WTC11 (cell line): ENCODE measurements at places on chromosomes 12 and 14. TPM values are rescaled to one million over a fixed set of nuclear protein-coding genes. Genes with fewer than 3 reads are reported as not detected.

ERBB3 gene
- 49.2 to 64.3 TPM (median 52.4 TPM) in 3 replicates for total RNA-seq

GRCh38 chr12:27161458-27162228, 79.3 kb upstream of the C12orf71 start:
- DNase-seq = no peak

RFLNA gene
- 6.3 to 11.3 TPM (median 10.2 TPM) in 3 replicates for total RNA-seq

RNU4-1 gene
- total RNA-seq = 2,196 to 2,477 TPM (median 2,436 TPM) in 3 replicates

DNA sequence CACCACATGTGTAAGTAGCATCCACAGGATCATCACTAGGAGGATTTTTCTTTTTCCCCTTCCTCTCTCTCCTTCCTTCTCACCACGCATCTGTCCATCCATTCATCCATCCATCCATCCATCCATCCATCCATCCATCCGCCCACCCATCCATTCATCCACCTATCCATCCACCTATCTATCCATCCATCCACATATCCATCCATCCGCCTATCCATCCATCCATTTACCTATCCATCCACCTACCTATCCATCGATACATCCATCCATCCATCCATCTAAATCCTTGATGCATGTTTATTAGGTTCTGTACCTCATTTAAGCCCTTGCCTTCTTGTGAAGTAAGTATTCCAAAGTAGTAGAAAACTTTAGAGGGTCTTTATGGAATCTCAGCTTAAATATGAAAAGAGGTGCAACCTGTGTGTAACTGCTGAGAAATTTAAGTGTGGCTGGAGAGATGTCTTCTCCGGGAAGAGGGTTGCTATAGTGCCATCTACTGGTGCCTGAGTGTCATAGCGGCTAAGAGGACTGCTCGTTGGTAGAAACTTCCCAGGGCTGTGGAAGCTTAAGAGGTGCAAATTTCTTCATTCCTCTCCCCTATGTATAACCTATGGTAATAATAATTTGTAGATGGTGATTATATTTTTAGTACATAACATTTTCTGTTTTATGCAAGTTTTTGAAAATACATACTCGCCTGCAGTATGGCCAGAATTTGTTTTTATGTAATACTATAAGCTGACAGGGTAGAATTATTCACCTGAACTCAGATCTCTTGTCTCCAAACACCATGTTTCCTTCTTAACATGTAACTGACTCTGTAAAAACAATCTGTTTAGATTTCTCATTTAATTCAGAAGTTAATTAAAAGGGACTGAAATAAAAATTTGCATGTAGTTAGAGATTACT, 46.0 kb downstream of the MYO1H start:
- peak; percentile 45 for DNase-seq

DNA sequence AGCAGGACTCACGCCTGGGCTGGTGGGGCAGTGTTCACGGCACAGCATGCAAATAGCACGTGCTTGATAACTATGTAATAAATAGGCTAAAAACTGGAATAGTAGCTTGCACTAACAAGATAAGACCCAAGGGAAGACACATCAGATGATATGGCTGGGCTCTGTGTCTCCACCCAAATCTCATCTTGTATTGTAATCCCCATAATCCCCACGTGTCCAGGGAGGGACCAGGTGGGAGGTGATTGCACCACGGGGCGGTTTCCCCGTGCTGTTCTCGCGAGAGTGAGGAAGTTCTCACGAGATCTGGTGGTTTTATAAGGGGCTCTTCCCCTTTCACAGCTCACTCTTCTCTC, 46.9 kb downstream of the RIMBP2 start:
- no peak for DNase-seq

- DNase-seq = no peak
Observed at GRCh38 chr14:96624661-96625425, 122.7 kb downstream of the PAPOLA start.

DNA sequence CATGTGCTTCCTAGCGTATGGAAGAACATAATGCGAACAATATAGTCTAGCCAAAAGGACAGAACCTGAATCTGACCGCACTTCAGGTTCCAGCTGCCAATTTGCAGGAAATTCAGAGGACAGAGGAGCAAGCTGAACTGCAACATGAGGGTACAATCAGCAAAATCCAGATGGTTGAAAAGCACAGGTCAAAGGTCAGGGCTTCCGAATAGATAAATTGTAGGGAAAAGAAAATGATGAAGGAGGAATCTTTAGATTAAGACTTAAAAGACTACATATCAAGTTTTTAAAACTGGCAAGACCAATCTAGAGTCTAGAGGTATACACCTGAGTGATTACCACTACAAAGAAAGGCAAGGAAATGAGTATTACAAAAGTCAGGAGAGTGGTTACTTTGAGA, 42.1 kb upstream of the SELPLG start:
- DNase-seq = no peak

DNA sequence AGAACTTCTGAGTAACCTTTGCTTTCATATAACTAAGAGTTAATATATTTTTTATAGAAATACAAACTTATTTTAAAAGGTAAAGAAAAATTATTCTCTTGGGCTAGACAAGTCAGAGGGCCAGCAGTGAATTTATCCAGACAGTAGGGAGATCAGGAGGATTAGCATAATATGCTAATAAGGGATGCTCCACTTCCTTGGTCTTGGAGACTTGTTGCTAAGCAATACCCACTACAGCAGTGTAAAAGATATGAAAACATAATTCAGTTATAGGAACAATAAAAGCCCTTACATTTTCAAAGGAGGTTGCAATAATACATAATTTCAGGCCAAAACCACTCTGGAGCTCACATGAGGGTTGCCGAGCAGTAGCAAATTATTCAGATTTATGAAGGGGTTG, 615.6 kb downstream of the KCNH5 start:
- no peak for DNase-seq

- no peak for DNase-seq
Observed at GRCh38 chr12:66119229-66119869, 11.2 kb downstream of the LLPH start.

KRT85 gene
- not detected in 3 replicates for total RNA-seq

DNA sequence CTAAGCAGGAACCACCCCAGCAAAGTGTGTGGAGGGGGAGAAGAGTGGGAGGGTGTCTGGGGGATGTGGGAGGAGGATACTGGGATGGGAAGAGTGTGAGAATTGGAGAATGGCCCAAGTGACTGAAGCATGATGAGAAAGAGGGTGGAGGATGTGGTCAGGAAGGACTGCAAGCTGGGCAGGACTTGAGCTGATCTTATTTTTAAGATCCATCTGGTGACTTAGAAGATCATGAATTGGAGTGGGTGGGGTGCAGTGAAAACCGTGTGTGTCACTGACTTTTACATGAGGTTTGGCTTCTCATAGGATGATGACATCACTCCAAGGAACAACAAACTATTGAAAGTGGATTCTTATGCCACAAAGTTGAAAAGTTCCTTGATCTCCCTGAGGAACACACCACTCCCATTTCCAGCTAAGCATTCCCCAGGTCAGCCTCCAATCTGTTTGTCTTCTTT, 287.5 kb downstream of the GALC start:
- DNase-seq = no peak

WIF1 gene
- 0.69 to 1.8 TPM (median 1.5 TPM) in 3 replicates for total RNA-seq

DNA sequence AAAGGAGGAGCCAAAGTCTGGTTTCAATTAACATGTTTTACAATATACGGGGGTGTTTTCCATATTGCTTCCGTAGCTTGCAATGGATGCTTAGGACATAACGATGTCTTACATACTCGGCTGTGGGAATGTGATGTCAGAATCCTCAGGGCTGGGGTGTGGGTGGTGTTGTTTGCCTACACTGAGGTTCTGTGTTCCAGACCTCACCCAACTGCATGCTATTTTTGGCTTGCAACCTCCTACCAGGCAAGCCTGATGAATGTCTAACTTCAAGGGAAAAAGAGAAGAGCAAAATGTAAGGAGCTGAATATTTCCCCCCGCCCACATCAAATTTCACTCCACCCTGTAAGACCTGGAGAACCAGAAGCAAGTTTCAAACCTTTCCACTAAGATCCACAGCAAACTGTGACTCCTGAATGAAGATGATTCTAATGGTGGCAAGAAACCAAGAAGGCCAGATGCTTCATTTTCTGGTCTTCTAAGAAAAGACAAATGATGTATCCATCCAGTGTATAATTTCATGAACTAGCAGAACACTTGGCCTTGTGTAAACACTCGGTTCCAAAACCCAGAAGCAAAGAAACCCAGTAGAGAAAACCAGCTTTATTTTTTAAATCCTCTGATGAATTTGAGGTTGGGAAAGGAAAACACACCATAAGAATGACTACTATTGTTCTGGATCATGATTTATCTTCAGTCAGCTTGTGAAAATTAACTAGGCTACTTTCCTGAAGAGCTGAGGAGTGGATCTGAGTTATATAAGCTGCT, 227.9 kb downstream of the DACT1 start:
- DNase-seq = no peak

INHBC gene
- 0.09 to 0.20 TPM (median 0.16 TPM) in 3 replicates for total RNA-seq

DNA sequence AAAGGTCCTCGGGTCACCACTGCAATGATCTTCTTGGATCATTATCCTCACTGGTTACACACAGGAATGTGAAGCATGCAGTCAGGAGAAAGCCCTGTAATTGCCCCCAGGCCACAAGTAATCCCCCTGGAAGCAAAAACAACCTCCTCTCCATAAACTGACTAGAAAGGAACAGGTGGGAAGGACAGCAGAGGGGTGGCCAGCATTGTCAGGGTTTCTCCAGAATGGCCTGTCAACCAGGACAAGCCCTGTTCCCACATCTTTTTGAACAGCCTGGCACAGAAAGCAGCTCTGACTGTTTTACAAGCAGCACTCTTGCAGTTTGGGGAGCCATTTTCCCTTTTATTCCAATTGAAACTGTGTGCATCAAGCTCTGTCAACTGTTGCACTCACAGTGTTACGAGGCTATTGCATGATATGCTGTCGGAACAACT, 36.1 kb downstream of the TMCC3 start:
- peak; percentile 41 for DNase-seq

GALNT9 gene
- 0.66 to 1.1 TPM (median 0.90 TPM) in 3 replicates for total RNA-seq

DNA sequence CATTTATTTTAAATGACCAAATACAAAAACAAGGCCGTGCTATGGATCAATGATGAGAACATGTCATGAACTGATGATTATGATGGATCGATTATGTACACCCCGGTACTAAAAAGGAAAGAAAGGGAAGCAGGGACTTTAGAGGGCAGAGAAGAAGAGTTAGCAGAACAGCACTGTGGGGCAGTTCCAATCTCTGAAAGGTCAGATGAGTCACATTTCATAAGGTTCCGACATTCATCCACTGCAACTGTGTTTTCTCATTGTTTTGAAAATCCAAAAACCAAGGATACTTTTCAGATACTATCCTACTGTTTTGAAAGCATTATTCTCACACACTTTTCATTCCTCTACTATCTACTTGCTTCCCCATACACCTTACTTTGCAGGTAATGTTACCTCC, 169.3 kb downstream of the STXBP6 start:
- DNase-seq = no peak

- no peak for DNase-seq
Observed at GRCh38 chr12:54059668-54060067, 6.0 kb downstream of the HOXC4 start.

GRCh38 chr12:131608740-131609690, 101.9 kb upstream of the SFSWAP start:
- DNase-seq = peak; percentile 82

HOXC4 gene
- 0.14 to 0.46 TPM (median 0.30 TPM) in 3 replicates for total RNA-seq

DNA sequence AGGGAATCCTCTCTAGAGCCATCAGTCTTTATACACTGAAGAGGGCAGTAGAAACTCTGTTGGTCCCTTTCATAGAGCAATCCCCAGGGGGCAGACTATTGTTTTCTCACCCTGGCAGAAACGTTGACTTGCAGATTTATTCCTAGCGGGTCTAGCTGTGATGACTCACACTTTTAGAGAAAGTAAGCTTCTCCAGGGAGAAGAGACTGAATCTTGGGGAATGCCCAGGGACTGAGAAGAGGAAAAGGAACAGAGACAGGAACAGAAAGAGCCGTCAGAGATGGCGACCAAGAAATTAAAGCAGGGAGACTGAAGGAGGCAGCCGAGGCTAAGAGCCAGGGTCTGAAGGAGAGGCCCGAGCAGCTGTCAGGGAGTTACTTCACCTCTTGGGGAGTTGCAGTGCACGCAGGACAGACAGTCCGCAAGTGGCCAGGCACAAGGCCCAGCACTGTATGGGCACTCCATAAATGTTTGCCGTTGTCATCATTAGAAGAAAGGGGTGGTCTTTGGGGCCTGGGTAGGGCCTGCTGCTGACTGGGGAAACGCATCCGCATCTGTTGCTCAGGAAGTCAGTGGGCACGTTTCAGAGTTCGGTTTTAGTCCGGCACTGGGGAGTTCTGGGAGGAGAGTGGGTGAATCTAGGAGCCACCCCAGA, 13.0 kb downstream of the PLEKHG6 start:
- DNase-seq = peak; percentile 45
